CD4-positive, alpha-beta T cell treated with Interleukin-15 for 1 hour (primary cell): ENCODE measurements at places on chromosomes 12 and 14.

DNA sequence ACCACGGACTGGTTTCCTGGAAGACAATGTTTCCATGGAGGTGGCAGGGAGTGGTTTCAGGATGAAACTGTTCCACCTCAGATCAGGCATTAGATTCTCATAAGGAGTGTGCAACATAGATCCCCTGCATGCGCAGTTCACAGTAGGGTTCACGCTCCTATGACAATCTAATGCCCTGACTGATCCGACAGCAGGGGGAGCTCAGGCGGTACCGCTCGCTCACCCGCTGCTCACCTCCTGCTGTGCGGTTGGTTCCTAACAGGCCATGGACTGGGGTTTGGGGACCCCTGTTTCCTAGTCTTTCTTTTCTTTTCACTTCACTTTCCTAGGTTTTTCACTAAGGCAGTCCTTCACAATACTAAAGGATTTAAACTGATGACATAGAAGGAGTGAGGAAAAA lies 39.6 kb downstream of the GUCY2C start:
- DNase-seq, result no peak

DNA sequence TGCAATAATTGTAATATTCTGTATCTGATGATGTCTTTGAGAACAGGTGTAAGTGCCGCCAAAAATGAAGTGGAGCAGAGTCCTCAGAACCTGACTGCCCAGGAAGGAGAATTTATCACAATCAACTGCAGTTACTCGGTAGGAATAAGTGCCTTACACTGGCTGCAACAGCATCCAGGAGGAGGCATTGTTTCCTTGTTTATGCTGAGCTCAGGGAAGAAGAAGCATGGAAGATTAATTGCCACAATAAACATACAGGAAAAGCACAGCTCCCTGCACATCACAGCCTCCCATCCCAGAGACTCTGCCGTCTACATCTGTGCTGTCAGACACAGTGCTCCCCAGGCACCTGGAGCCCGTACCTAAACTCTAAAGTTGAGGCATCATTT lies 268.7 kb downstream of the DAD1 start:
- no peak for DNase-seq

DNA sequence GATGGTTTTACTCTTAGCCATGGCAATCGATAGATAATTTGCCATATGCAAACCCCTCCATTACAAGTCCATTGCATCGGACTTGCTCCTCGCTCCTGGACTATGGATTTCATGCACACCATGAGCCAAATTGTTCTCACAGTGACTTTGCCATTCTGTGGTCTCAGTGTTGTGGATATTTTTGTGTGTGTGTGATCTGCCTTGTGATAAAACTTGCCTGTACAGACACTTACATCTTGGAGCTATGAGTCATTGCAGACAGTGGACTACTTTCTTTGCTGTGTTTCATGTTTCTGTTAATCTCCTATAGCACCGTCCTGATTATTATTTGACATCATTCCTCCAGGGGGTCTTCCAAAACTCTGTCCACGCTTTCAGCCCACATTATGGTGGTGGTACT lies 8.4 kb upstream of the OR4K13 start:
- DNase-seq, result no peak

- DNase-seq, result no peak
These were observed 266.5 kb downstream of the SLC15A4 start for GRCh38 chr12:128557231-128557630.

GRCh38 chr14:53360829-53361228 lies 207.7 kb upstream of the DDHD1 start:
- no peak for DNase-seq

DNA sequence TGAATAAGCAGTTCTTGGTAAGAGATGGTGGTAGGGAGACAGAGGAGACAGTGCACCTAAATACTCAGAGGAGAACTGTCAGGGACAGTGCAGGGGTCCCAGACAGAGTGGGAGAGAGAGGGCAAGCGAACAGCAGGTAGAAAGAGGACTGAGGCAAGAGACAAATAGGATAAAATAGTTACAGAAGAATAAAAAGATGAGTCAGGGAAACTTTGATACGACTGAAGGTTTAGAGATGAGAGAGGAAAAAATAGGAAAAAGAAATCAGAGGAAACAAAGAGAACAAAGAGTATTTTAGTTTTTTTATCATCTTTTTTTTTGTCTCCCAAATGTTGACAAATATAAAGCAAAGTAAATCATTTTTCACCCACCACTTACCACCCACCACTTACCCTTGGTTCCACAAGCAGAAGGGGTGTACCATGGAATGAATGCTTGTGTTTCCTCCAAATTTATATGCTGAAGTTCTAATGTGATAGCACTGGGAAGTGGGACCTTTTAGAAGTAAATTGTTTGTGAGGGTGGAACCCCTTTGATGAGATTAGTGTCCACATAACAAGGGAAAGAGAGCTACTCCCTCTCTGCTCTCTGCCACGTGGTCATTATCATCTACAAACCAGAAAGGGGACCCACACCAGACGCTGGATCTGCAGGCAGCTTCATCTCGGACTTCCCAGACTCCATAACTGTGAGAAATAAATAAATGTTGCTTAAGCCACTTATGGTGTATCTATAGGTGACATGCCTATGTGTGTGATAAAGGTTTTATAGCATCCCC lies 292.1 kb downstream of the BTG1 start:
- no peak for DNase-seq
